ENCODE measurements at places on chromosomes 1 and 21.

DNA sequence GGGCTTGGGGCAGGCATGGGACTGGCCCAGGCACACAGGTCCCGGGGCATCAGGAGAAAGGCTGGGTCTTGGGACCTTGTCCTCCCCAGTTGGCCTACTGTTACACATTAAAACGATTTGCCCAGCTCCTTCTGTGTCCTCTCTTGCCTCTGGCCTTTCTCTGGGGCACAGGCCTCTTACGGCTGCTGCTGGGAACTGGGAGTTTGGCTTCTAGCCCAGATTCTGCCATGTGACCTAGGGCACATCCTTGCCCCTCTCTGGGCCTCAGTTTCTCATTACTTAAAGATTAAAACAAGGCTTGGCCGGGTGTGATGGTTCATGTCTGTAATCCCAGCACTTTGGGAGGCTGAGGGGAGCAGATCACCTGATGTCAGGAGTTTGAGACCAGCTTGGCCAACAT is 14.0 kb downstream of the KDF1 start:
- DNase-seq: no peak

DNA sequence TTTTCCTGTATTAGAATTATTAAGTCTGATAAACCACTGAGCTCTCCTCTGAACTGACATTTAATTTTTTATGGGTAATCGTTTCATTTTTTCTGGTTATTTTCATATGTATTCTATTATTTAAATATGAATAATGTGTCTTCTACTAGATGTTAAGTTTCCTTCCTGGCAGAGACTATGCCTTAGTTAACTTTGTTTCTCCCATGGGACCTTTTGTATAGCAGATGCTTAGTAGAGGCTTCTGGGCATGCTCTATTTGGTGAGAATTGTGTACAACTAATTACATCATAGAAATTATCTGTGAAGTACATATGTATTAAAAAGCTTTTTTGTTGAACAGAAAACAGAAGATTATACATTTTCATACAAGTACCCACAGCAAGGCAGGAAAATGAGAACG is 23.4 kb downstream of the CTBS start:
- no peak for DNase-seq

GRCh38 chr1:44723496-44724295 is 7.3 kb downstream of the RNU5D-1 start:
- DNase-seq: peak; percentile 21

DNA sequence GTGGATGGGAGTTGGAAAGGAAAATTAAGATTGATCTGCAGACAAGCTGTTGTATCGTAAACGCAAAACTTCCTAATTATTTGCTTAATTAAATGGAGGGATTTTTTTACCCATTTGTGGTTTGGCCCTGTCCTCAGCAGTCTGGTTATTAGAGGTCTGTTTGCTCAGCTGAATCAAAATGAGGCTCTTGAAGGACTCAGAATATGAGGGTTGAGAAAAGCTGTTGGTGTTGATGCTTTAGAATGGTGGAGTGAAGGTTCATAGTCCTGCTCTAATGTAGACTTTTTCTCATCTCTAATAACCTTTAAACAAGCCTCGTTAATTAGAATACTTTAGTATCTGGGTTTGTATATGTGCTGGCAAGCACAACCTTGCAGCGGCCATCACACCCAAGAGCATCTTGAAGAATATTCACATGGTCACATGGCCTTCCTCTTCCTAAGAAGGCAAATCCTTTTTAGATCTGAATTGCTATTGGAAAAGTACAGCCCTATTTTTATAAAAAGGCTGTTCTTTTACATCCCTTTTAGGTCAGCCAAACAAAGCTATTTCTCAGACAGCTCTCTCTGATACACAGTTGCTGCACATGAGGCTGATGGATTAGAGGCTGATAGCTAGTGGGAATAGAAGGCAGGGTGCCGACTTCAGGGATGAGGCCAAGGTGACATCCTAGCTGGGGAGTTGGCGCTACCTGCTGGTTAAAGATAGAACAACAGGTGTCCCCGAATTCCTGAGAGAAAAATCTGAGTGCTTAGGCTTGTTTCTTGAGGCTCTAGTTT is 53.8 kb downstream of the MACF1 start:
- no peak for DNase-seq

DNA sequence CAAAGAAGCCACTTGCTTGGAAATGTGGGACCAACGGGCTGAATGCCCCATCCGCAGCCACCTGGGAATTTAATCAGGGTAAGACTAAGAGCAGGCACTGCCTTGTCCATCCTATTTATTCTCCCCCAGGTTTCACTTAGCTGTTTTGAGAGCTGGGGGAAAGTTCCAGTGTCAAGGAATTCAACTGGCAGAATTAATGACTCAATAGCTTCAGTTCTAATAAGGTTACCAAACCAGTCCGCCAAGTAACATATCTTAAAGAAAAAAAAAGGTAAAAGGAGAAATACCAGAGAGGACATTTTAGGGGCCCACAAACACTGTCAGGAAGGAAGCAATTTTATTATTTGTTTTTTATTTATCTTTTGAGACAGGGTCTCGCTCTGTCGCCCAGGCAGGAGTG is 157.6 kb upstream of the SOD1 start:
- DNase-seq: no peak

DNA sequence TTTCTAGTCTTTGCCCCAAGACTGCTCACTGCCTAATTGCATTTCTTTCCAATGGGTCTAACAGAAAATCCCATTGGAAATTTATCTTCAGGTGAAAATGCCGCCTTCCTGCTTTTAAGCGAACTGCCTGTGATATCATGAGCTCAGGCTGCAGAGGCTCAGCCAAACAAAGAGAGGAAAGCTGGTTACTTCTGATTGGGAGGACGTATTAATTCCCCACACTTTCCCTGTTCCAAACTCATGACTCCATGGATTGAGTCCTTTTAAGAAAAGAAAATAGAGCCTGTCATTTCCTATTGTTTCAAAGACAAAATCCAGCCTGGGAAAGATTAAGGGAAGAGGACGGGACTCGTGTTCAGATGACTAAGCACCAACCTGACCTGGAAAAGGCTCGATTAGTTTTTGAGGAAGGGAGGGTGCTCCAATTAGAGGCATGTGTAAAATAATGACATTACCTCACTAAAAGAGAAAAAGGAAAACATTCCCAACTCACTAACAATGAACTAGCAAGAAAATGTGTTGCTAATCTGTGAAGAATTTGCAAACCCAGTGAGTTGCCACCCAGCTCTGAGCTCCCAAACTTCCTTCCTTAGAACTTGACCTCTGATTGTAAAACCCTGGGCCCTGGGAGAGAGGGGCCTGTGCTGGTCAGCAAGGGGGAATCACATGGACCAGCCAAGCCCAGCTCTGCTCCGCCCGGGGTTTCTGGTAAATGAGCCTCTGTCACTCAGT is 61.2 kb downstream of the TCP10L start:
- no peak for DNase-seq

GRCh38 chr1:39255222-39255621 is 50.7 kb downstream of the MACF1 start:
- no peak for DNase-seq

DNA sequence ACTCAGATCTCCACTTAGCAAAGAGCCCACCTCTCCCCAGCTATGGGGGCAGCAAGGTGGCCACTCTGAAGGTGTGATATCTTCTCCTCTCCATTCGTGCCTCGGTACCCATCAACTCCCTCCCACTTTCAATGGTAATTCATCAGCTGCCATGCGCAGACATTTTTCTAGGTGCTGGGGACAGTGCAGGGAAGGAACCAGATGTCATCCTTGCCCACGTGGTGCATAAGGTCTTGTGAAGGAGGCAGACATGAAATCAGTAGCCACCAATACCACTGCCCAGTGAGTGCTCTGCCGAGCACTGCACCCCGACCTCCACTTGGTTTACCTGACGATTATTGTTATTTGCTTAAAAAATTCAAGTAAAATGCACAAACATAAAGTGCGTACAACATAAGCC is 76.3 kb upstream of the CSF3R start:
- DNase-seq: no peak

DNA sequence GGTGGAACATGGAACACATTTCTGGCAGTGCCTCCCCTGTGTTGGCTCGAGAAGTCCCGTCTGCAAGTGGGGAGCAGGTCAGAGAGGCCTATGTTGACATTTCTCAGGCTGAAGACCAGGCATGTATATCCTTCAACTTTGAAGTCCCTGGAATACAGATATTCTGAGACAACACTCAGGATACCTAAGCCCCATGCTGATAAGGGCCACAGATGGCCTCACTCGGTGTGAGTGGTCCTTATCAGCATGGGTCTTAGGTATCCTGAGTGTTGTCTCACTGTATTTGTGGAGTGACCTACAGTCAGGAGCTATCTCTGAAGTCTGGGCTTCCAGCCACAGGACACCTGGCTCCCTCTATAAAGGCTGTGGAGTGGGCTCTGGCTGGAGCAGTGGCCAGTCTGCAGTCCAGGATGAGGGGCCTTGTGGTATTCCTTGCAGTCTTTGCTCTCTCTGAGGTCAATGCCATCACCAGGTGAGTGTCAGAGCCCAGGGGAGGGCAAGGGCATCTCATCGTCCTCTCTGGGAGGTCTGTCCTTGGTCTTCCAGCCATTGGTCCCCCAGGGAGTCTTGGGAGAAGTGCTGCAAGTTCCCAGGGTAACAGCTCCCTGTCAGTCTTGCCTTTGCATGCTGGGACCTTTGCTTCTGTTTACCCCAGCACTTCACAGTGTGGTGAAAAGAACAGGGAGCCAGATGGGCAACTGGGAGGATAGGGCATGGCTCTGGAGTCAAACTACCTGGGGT is 29.6 kb downstream of the PROK1 start:
- DNase-seq: no peak

GRCh38 chr1:95778217-95778616 is 544.2 kb downstream of the RWDD3 start:
- no peak for DNase-seq

- DNase-seq: peak; percentile 15
These were observed 74.1 kb downstream of the XCL2 start for GRCh38 chr1:168469690-168470089.

DNA sequence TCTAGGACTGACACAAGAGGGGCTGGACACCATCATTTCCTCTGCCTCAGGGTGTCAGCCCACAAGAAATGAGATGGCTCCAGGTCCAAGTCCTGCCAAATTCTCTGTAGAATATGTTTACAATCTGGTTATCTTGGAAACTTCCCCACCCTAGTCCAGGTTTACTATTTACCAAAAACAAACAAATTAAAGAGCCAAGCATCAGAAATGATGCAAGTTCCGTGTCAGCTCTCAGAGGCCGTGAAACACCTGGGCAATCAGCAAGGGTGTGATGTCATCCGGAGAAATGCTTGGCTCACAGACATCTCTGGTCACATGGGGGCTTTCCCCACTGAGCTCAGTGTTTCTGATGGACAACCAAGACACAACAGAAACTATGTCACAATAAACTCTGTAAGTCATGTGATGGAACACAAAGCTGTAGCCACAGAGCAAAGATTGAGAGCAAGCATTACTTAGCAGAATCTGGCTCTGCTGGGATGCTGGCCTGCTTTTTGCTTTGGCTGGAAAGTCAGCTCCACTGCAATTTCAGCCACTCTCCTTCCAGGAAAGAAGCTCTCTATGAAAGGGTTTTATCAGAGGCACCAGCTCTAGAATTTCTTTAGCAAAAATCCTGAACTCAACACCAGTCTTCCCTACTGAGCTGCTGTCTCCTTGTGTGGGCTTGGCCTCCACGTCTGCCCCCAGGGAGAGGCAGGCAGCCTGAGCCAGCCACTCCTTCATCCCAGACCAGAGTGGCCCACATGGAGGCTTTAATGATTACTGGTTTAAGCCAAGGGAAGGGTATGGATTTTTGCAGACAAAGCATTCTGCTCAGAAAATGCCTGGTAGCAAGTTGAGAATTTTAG is 55.9 kb downstream of the NENF start:
- DNase-seq: peak; percentile 28

DNA sequence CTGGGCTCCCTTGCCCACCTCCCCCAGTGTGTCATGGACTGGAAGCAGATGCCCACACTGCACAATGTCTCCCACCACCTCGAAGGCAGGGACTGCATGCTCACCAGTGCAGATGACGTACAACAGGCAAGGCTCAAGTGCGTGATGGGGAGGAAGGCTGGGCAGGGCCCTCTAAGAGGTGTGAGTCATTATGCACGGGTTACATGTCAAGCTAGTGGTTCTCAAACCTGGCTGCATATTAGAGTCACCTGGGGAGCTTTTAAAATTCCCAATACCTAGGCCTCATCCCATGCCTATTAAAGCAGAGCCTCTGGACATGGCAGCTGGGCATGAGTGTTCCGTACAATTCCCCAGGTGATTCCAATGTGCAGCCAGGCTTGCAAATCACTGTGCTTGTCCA is 137.9 kb upstream of the NGF start:
- DNase-seq: no peak

- DNase-seq: no peak
These were observed 513.2 kb downstream of the OMA1 start for GRCh38 chr1:58033311-58033710.

GRCh38 chr1:116289193-116289592 is 83.9 kb upstream of the ATP1A1 start:
- no peak for DNase-seq
